ENCODE measurements at places on chromosomes 13 and 19.

- DNase-seq, result peak; percentile 71
Measured at GRCh38 chr19:41352609-41353465, 885 bp downstream of the TGFB1 start.

DNA sequence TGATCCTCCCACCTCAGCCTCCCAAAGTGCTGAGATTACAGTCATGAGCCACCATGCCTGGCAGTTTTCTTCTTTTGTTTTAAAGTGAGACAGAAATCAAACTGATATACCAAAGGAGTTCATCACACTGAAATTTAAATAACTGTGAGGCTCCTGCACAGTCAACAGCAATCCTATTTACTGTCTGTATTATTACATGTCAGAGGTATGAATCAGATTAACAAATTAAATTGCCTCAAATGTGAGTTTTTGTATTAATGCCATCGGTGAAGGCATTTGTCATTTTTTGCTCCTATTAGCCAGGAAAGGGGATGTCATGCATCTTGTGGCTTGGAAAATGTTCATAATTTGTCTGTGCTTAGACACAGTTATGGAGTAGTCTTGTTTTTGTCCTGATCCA is 20.4 kb downstream of the DCT start:
- no peak for DNase-seq

- no peak for DNase-seq
Measured at GRCh38 chr19:3949294-3949693, 16.4 kb downstream of the NMRK2 start.

GRCh38 chr19:47437500-47437899 is 18.2 kb upstream of the MEIS3 start:
- no peak for DNase-seq

- DNase-seq, result no peak
Measured at GRCh38 chr19:51026554-51026831, at the start of gene KLK11. Gene KLK11 (minus strand): TSS chr19:51026616. CDS start chr19:51025631, 985 bp downstream.

DNA sequence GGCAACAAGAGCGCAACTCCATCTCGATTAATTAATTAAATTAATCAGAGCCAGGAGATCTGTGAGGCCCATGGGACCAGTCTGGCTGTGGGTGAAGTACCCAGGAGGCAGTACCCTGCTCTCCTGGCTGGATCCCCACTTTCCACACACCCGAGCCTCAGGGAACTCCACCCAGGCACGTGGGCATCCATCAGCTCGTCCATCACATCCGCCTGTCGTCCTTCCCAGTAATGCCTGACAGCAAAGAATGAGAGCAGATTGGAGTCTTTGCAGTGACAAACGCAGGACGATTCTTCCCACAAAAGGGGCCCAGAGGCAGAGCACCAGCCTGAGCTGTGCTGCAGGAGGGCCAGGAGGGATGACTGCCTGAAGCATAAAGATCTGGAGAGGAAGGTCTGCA is 35.8 kb downstream of the VSTM2B start:
- no peak for DNase-seq

DNA sequence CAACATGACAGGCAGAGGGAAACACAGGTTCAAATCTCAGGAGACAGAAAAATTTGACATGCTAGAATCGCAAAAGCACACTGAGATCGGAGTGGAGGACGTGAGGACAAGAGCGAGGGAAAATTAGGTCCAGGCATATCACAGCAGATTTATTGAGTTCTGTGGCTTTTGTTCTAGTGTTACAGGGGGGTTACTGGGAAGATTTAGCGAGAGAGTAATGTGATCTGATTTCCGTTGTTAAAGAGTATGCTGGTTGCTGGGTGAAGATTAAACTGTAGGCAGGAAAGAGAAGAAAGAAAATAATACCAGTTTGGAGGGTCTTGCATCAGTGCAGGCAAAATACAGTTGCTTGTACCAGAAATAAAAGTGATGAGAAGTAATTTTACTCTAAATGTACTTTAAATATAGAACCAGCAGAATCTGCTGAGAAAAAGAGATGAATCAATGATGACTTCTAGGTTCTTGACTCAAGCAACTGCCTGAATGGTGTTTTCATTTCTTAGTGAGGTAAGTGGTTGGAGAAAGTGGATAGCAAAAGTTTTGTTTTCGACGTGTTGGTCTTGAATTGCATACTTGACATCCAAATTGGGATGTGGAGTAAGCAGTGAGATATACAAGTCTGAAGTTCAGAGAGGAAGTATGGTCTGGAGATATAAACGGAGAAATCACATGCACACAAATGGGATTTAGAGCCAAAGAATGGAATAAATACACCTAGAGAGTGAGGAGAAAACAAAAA is 35.7 kb downstream of the UFM1 start:
- no peak for DNase-seq

DNA sequence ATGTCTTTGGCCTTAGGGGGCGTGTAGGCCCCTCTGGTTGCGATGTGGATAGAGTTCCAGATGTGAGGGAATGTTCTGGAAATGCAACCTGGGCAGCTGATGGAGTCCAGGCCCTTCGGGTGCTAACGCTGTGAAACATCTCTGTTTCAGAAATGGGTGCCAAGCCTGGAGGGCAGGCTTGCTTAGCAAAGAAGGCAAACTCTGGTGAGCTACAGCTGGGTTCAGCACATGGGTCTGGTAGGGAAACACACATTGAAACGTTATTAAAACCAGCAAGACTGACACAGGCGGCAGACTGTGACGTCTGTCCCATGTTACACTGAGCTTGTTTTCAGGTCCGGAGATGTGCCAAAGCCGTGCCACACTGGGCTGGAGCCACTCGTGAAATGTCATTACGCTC is 8.6 kb upstream of the CDC16 start:
- no peak for DNase-seq

DNA sequence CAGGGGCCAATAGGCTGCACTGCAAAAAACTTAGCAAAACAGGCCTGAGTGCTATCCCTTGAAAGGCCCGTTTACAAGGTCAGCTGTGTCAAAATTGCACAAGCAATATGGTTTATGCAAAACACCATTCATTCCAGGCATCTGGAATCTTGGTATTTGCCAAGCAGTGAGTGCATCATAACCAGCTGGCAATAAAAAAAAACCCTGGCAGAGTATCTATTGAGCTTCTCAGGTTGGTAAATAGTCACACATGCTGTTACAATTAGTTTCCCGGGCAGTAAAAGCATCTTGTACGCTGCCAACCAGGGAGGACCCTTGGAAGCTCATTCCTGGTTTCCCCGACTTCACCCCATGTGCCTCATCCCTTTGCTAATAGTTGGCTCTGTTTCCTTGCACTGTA is 21.3 kb downstream of the ZNF77 start:
- DNase-seq, result no peak

GRCh38 chr19:15971224-15971780 is 22.5 kb downstream of the OR10H4 start:
- DNase-seq, result no peak

- DNase-seq, result no peak
Measured at GRCh38 chr19:16234552-16235445, 37.1 kb downstream of the AP1M1 start.

GRCh38 chr19:41029524-41030432 is 38.7 kb downstream of the CYP2B6 start:
- no peak for DNase-seq

GRCh38 chr19:2556221-2557092 is 80.5 kb downstream of the GADD45B start:
- no peak for DNase-seq

DNA sequence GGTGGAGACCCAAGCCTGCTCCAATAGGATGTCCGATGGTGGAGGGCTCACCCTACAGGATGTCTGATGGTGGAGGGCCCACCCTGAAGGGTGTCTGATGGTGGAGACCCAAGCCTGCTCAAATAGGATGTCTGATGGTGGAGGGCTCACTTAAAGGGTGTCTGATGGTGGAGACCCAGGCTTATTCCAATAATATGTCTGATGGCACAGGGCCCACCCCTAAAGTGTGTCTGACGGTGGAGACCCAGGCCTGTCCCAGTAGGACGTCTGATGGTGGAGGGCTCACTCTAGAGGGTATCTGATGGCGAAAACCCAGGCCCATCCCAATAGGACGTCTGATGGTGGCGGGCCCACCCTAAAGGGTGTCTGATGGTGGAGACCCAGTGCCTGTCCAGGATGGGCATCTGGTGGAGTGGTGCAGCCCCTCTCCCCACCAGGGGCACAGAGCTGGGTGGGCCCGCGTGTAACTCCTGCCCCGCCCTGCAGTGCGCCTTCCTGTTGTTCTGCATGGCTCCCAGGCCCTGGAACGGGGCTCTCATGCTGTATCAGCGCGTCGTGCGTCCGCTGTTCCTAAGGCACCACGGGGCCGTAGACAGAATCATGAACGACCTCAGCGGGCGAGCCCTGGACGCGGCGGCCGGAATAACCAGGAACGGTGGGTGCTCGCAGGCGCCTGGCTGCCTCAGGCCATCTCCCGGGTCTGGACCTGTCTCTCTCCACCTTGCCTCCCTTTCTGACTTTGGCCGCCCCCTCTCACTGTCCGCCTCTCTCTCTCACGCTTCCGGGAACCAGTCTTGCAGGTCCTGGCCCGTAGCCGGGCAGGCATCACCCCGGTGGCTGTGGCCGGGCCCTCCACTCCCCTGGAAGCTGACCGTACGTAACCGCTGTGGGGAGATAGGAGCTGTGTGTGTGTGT is 5.1 kb downstream of the REEP6 start:
- DNase-seq, result no peak

DNA sequence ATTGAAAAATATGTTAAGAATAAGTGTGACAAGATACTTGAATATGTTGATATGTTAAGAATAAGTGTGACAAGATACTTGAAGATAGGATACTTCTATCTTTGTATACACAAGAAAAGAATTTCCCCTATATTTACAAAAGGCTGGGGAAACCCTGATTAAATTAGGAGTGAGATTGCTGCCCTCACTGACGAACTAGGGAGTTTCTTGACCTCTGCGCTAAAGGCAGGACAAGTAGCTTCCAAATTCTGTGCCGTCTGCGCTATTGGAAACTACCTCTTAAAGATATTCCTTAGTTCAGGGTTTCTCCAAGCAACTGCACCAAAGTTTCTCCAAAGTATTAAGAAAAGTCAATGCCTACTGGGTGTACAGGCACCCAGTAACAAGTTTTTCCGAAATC is 730 bp downstream of the ZNF260 start:
- no peak for DNase-seq

GRCh38 chr19:12884926-12885748 is 1.9 kb downstream of the KLF1 start:
- peak; percentile 80 for DNase-seq

DNA sequence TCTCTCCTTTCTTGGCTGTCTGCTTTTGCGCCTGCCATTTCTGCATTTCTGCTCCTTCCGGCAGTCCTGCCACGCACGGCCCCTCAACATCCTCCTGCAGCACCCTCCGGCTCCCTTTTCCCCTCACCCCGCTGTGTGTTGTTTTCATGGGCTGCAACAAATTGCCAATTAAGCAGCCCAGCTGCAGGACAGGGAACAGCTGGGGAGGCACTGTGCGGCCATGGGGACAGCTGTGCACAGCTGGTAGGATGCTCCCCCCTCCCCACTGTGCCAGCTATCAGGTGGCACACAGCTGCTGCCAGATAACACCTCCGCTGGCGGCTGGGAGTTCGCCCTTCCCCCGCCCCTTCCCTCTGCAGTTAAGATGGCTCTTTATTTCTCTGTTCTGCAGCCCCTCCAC is 25.4 kb downstream of the LYL1 start:
- no peak for DNase-seq

GRCh38 chr13:26806891-26807290 is 46.3 kb upstream of the GPR12 start:
- no peak for DNase-seq

GRCh38 chr19:5683177-5683886 is 2.5 kb downstream of the HSD11B1L start:
- DNase-seq, result no peak

DNA sequence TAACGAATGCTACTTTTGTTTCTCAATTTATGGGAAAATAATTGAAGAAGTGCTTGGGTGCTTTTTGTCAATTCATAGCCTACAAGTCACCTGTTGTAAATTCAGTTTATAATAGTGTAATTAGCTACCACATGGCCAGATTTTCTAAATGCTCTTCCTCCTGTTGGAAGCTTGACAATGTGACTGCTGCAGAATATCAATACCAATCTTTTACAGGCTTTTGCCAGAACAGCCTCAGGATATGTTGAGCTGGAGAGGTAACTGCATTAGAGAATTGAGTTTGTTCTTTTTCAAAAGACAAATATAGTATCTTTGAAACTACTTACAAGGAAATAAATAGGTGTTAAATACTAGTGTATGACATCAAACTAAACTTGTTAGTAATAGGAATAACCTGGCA is 277.8 kb downstream of the POU4F1 start:
- no peak for DNase-seq

GRCh38 chr19:3289971-3290569 is 65.6 kb downstream of the CELF5 start:
- no peak for DNase-seq

GRCh38 chr13:53417601-53418000 is 389.0 kb downstream of the OLFM4 start:
- DNase-seq, result no peak

Measured in T-helper 1 cell (primary cell).